ENCODE measurements at places on chromosomes 16 and 17. TPM values are rescaled to one million over a fixed set of nuclear protein-coding genes. Genes with fewer than 3 reads are reported as not detected.

The ZPBP2 gene
- total RNA-seq, result not detected

The CIBAR2 gene
- not detected for total RNA-seq

The PAM16 gene
- 51.4 TPM for total RNA-seq

The NHERF2 gene
- 180 TPM for total RNA-seq

The ADAMTS18 gene
- total RNA-seq, result not detected

The LCMT1 gene
- total RNA-seq, result 33.3 TPM

The GRAPL gene
- total RNA-seq, result not detected

The TNP2 gene
- total RNA-seq, result not detected

The TPPP3 gene
- total RNA-seq, result not detected

GRCh38 chr16:12611916-12612597, 191.6 kb downstream of the CPPED1 start:
- no peak overlapping the region for H3K4me3 ChIP-seq
- H3K4me1 ChIP-seq, result peaks cover 25% of the 10 kb centered on the region
- no peak for DNase-seq
- peaks cover under 1% of the 10 kb centered on the region for H3K36me3 ChIP-seq
- peaks cover 6% of the 10 kb centered on the region for H3K27me3 ChIP-seq
- H3K27ac ChIP-seq, result no peak overlapping the region

- peak overlapping the region; percentile 93 for H3K27ac ChIP-seq
- no peaks in the 10 kb centered on the region for H3K27me3 ChIP-seq
- peak overlapping the region; percentile 82 for H3K4me3 ChIP-seq
- H3K4me1 ChIP-seq, result peaks cover 80% of the 10 kb centered on the region
- no peaks in the 10 kb centered on the region for H3K36me3 ChIP-seq
- DNase-seq, result peak; percentile 93
Measured at GRCh38 chr17:59829217-59830006, 63.3 kb downstream of the TUBD1 start.

DNA sequence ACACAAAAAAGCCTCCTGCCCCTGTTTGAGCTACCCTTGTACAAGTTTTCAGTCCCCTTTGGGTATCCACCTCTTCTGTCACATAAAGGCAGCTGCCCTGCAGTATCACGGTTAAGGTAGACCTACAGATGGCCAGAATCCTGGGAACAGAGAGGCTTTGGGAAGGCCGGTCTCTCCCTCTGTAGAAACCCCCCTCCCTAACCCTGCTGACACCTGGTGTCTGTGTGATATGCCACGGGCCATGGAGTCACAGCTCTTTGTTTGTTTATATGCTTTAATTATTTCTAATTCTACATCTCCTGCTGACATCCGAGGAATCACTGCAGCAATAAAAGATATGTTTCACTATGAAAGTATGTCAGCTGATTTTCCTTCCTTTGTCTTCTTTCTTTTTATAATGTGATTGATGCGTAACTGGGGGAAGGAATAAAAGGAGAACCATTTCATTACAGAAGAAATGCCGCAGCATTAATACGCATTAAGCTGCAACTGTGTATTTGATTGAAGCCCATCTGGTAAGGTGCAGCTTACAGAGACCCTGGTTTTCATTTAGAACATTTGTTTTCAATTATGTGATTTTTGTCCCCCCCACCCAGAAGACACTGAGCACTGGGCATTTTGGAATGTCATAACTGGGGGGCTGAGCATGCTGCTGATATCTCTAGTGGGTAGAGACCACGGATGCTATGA, 142.1 kb downstream of the SLC39A11 start:
- H3K4me3 ChIP-seq, result no peak overlapping the region
- peaks cover 11% of the 10 kb centered on the region for H3K36me3 ChIP-seq
- no peak for DNase-seq
- H3K4me1 ChIP-seq, result peaks cover 15% of the 10 kb centered on the region
- H3K27me3 ChIP-seq, result peaks cover 1% of the 10 kb centered on the region

- no peak overlapping the region for H3K4me3 ChIP-seq
- H3K27ac ChIP-seq, result no peak overlapping the region
- DNase-seq, result no peak
- peaks cover 12% of the 10 kb centered on the region for H3K36me3 ChIP-seq
Measured at GRCh38 chr17:4234401-4234800, 29.4 kb downstream of the ANKFY1 start.

DNA sequence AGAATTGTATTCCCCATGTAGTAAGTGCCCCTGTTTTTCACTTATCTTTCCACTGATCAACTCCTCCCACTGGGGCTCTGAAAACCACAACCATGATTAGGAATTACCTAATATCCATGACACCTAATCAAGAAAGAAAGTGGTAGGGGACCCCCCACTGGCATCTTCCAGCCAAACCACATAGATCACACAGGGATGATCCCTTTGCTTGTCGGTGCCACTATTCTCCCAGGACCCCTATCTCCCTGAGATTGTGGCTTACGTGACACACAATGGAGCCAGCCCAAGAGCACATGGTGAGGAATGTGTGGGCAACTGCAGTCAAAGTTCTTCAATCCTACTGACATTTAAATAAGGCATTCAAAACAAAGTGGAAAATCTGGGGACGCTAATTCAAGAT, 17.6 kb upstream of the DNAH9 start:
- peaks cover 7% of the 10 kb centered on the region for H3K36me3 ChIP-seq
- no peaks in the 10 kb centered on the region for H3K4me1 ChIP-seq
- no peaks in the 10 kb centered on the region for H3K27me3 ChIP-seq
- no peak for DNase-seq
- no peak overlapping the region for H3K4me3 ChIP-seq

DNA sequence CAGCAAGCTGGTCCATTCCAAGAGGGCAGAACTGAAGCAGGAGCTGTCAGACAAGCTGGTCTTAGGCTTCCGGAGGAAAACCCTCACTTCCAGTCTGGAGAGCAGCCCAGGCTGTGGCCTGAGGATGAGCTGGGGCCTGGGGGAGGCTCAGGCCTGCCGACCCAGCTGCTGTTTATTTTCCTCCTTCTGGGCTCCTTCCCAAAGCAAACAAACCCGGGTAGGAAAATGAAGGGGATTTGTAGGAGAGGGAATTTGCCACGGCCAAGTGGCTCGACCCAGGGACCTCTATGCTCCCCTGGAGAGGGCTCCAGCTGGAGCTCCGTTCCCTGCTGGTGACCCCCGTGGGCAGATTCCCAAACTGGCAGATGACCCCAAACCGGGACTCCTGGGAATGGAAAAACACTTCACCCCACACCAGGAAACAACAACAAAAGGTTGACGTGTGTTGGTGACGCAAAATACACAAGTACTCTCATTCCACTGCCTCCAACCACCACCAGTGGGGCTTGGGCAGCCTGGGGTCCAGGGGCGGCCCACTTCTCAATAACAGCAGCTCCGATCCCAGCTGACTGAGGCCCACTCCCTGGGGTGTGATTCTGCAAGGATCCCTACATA, 8.8 kb downstream of the JUP start:
- peak overlapping the region; percentile 81 for H3K27ac ChIP-seq
- no peak overlapping the region for H3K4me3 ChIP-seq
- no peaks in the 10 kb centered on the region for H3K36me3 ChIP-seq
- H3K27me3 ChIP-seq, result peaks cover 2% of the 10 kb centered on the region
- DNase-seq, result peak; percentile 70

DNA sequence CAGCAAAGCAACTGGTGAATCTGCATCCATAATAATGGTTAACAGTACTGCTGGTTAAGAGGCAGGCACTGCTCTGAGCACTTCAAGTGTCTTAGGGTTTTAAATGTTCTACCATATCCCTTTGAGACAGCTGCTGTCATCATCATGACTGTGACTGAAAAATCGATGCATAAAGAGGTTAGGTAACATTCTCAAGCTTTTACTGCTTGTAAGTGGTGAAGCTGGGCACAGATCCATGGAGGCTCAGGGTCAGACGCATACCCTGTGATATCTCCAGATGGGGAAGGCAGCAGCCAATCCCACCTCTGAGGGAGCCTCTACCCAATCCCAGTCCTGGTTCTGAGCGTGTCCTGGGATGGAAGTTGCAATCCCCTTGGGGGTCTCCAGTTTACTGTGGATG, 57.6 kb upstream of the SOX9 start:
- DNase-seq, result no peak
- H3K27me3 ChIP-seq, result peaks cover 5% of the 10 kb centered on the region
- H3K4me3 ChIP-seq, result no peak overlapping the region
- H3K27ac ChIP-seq, result no peak overlapping the region

DNA sequence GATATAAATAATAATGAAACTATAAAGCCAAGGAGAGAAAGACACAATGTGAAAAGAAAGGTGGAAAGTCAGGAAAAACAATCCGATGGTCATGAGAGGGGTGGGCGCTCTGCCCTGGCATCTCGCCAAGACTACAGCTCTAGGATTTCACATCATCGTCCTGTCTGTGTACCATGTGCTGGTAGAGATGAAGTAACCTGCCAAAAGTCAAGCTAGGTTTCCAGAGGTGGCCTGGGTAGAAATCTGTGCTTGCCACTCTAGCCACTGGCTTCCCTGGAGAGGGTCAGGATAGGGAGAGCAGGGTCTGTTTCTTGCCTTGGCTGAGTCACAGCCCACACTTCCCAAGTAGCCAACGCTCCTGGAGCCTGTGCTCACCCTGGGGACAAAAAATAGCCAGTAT, 31.0 kb upstream of the TRAP1 start:
- H3K27ac ChIP-seq, result no peak overlapping the region
- H3K4me1 ChIP-seq, result peaks cover 21% of the 10 kb centered on the region
- H3K4me3 ChIP-seq, result no peak overlapping the region
- no peak for DNase-seq
- peaks cover 5% of the 10 kb centered on the region for H3K27me3 ChIP-seq
- peaks cover 54% of the 10 kb centered on the region for H3K36me3 ChIP-seq
